ENCODE measurements at places on chromosomes 7 and 10.
A peak's percentile ranks its signal among the peaks of the same experiment; 100 is the strongest.

DNA sequence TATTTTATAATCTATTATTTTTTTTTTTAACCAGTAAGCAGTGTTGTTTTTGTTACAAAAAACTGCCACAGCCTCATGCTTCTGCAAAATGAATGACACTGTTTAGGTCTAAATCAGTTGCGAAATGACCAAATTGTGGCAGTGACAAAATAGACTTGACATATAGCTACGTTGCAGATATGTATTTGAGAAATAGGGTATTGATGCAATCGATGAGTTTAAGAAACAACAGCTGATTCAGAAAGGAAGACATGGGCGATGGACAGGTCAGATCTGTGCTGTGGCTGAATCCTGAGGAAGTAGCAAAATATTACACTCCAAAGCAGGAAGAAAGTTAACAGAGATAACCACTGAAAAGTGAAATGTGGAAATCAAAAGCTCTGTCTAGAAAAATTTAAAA lies 89.0 kb upstream of the STEAP4 start:
- no peak for DNase-seq
- no peak overlapping the region for H3K27ac ChIP-seq
- no peak overlapping the region for H3K4me3 ChIP-seq
- no peaks in the 10 kb centered on the region for H3K4me1 ChIP-seq
- H3K27me3 ChIP-seq: peaks cover 2% of the 10 kb centered on the region

- no peak overlapping the region for H3K4me3 ChIP-seq
- H3K27ac ChIP-seq: no peak overlapping the region
- DNase-seq: no peak
- H3K4me1 ChIP-seq: no peaks in the 10 kb centered on the region
- H3K27me3 ChIP-seq: no peaks in the 10 kb centered on the region
- H3K36me3 ChIP-seq: no peaks in the 10 kb centered on the region
Measured at GRCh38 chr7:84813376-84813775, 373.5 kb downstream of the SEMA3D start.

- H3K4me1 ChIP-seq: peaks cover 27% of the 10 kb centered on the region
- DNase-seq: no peak
- no peaks in the 10 kb centered on the region for H3K27me3 ChIP-seq
- no peak overlapping the region for H3K27ac ChIP-seq
Measured at GRCh38 chr10:103802081-103802480, 53.3 kb downstream of the SH3PXD2A start.

- peaks cover 3% of the 10 kb centered on the region for H3K27me3 ChIP-seq
- no peak for DNase-seq
- no peak overlapping the region for H3K27ac ChIP-seq
- H3K36me3 ChIP-seq: no peaks in the 10 kb centered on the region
Measured at GRCh38 chr10:104581884-104582601, 59.0 kb upstream of the SORCS3 start.

DNA sequence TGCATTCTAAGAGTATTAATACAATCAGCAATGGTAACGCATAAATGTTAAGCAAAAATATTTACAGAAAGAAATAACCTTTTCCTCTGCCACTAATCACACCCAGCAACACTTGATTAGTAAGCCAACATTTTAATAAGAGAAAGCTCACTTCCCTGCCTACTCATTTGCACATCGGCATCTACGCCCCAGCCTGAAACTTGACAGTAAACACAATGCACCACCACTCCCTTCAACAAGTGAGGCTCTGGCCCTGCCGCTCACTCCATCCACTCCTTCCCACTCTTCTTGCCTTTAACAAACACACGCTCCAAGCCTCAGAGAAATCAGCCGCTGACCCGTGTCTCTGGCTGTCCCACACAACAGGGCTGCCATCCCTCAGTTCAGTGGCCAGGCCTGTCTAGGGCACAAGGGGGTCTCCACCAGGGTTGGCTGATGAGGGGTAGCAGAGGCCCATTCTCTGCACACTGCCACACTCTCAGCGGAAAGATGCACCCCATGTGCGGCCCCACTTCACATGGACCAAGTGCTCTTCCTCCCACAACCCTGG lies 54.6 kb downstream of the CTBP2 start:
- no peak for DNase-seq
- peaks cover 15% of the 10 kb centered on the region for H3K36me3 ChIP-seq
- no peak overlapping the region for H3K4me3 ChIP-seq
- H3K27ac ChIP-seq: peak overlapping the region; percentile 53
- peaks cover 57% of the 10 kb centered on the region for H3K4me1 ChIP-seq

DNA sequence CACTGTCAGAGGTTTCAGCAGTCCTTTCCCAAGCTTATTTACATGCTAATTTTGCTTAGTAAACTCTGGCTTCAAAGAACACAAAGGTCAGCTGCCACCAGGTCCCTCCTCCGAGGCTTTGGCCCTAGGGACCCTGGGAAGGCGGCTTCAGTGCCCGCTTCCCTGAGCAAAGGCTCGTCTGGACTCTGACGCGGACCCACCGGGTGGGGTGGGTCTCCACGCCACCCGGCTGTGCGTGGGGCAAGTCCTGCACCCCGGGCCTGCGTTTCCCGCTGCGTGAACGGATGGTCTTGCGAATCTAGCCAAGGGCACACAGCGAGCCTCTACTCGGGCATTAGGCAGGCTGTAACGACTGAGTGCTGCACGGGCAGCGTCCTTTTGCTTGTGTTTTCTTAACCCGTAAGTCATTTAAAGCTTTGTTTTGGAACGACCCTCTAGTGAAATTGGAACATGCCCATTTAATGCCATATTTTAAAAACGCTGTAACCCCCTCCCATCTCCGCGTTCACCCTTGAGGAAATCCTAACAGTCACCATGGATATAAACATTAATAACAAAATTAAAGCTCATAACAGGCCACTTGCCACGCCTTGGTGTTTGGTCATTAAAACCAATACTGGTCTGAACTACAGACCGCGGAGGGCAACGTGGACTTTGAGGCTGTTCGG lies 828 bp downstream of the BNIP3 start:
- peaks cover 9% of the 10 kb centered on the region for H3K27me3 ChIP-seq
- H3K36me3 ChIP-seq: peaks cover 2% of the 10 kb centered on the region
- peak; percentile 65 for DNase-seq
- peaks cover 15% of the 10 kb centered on the region for H3K4me1 ChIP-seq
- peak overlapping the region; percentile 69 for H3K27ac ChIP-seq

- no peaks in the 10 kb centered on the region for H3K36me3 ChIP-seq
- no peak for DNase-seq
- H3K27ac ChIP-seq: no peak overlapping the region
- H3K27me3 ChIP-seq: peaks cover 5% of the 10 kb centered on the region
Measured at GRCh38 chr10:30438021-30438850, 4.3 kb downstream of the MAP3K8 start.

DNA sequence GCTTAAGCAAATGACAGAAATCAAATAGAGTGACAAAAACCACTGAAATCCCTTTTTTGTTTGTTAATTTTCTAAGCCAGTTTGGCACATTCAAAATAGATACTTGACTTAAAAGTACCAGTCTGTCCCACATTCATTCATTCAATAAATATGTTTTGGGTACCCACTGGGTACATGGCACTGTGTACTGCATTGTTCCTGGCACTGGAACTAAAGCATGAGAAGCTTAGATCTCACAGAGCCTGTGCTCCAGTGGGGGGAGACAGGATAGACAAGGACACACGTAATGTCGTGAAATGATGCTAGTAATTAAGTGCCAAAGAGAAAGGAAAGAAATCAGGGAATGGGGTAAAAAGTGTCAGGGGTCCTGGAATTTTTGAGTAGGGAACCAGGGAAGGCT lies 13.0 kb downstream of the MTURN start:
- no peak for DNase-seq
- H3K4me3 ChIP-seq: no peak overlapping the region
- H3K36me3 ChIP-seq: no peaks in the 10 kb centered on the region
- H3K4me1 ChIP-seq: peaks cover 12% of the 10 kb centered on the region
- H3K27ac ChIP-seq: no peak overlapping the region

DNA sequence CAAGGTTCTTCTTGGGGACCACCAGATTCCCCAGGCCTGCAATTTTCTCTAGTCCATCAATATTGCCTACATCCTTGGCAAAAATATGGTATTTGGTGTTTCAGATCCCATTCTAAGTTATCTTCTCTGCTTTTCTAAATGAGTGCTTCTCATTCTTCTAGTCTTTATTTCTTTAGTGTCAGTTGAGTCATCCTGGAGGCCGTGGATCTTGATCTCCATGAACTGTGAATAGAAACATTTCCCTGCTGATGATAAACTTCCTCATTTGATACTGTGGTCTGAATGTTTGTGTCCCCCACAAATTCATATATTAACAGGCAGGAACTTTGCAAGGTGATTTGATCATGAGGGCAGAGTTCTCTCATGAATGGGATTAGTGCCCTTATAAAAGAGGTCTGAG lies 779.3 kb downstream of the INHBA start:
- H3K4me1 ChIP-seq: no peaks in the 10 kb centered on the region
- no peak for DNase-seq
- H3K27ac ChIP-seq: no peak overlapping the region
- no peaks in the 10 kb centered on the region for H3K36me3 ChIP-seq
- no peaks in the 10 kb centered on the region for H3K27me3 ChIP-seq

Data from glutamatergic neuron (in vitro differentiated cells).